Aorta (tissue), 5 donors: ENCODE measurements at places on chromosomes 1 and 21. TPM values are rescaled to one million over a fixed set of nuclear protein-coding genes. Genes with fewer than 3 reads are reported as not detected.

The UBXN10 gene
- total RNA-seq = 0.23 TPM

The PTPN22 gene
- 6.7 TPM for total RNA-seq

The SHISAL2A gene
- total RNA-seq = 0.88 TPM

The RNU1-3 gene
- total RNA-seq = 8,154 TPM

The TMEM69 gene
- 10.4 TPM for total RNA-seq

The HES3 gene
- not detected for total RNA-seq

The TNNI3K gene
- total RNA-seq = 4.2 TPM

The MAP10 gene
- total RNA-seq = 0.81 TPM

The PRAMEF10 gene
- not detected for total RNA-seq

The SH3BP5L gene
- 21.4 TPM for total RNA-seq

The ITLN2 gene
- total RNA-seq = not detected

The OR2AK2 gene
- not detected for total RNA-seq

The TNFRSF4 gene
- 3.5 TPM for total RNA-seq

The AMY2A gene
- 2.8 TPM for total RNA-seq

The NCF2 gene
- total RNA-seq = 28.0 TPM

The HPCAL4 gene
- total RNA-seq = not detected

The HSD3B1 gene
- not detected for total RNA-seq

The GUCA2A gene
- not detected for total RNA-seq

The IFNAR2 gene
- total RNA-seq = 33.0 TPM

The RBM34 gene
- 57.7 TPM for total RNA-seq

The PSMG1 gene
- total RNA-seq = 23.6 TPM

The FCRL2 gene
- 0.15 TPM for total RNA-seq

The GJA5 gene
- total RNA-seq = 59.1 TPM

The GJA8 gene
- not detected for total RNA-seq

The GNG12 gene
- 175 TPM for total RNA-seq

The ATP6V1G3 gene
- not detected for total RNA-seq

The GBP5 gene
- 3.7 TPM for total RNA-seq

The UBE2U gene
- total RNA-seq = not detected

The SH2D5 gene
- total RNA-seq = 0.39 TPM

The RIMS3 gene
- total RNA-seq = 18.3 TPM

The WLS gene
- total RNA-seq = 81.5 TPM

The DENND2D gene
- total RNA-seq = 17.7 TPM

The P3H1 gene
- total RNA-seq = 37.7 TPM

The RGS4 gene
- total RNA-seq = 22.1 TPM

The EIF2D gene
- 29.6 TPM for total RNA-seq

The OR2T11 gene
- total RNA-seq = not detected

The IGFN1 gene
- 0.12 TPM for total RNA-seq

The BSND gene
- total RNA-seq = not detected

The SLC27A3 gene
- 52.4 TPM for total RNA-seq

The ALPL gene
- total RNA-seq = 6.7 TPM

The FCER1G gene
- 64.3 TPM for total RNA-seq

The USP25 gene
- 54.2 TPM for total RNA-seq

The UMODL1 gene
- total RNA-seq = 0.45 TPM

The CYYR1 gene
- 24.8 TPM for total RNA-seq

The COA7 gene
- total RNA-seq = 10.5 TPM
